ENCODE measurements at places on chromosomes 6 and 20. TPM values are rescaled to one million over a fixed set of nuclear protein-coding genes. Genes with fewer than 3 reads are reported as not detected.

The ZNF334 gene
- not detected for total RNA-seq

The STXBP5 gene
- 35.2 TPM for total RNA-seq

The SLC22A1 gene
- 0.31 TPM for total RNA-seq

The PAX1 gene
- total RNA-seq: not detected

The GPR31 gene
- not detected for total RNA-seq

The POPDC3 gene
- total RNA-seq: 129 TPM

The TMEM244 gene
- total RNA-seq: 0.83 TPM

The GJA1 gene
- total RNA-seq: 3.3 TPM

The HLA-G gene
- total RNA-seq: not detected

The TNNC2 gene
- 678 TPM for total RNA-seq

The PTK7 gene
- 47.5 TPM for total RNA-seq

The PACSIN1 gene
- 5.4 TPM for total RNA-seq

Data from myocyte (in vitro differentiated cells).